ENCODE measurements at places on chromosomes 12 and 14.

DNA sequence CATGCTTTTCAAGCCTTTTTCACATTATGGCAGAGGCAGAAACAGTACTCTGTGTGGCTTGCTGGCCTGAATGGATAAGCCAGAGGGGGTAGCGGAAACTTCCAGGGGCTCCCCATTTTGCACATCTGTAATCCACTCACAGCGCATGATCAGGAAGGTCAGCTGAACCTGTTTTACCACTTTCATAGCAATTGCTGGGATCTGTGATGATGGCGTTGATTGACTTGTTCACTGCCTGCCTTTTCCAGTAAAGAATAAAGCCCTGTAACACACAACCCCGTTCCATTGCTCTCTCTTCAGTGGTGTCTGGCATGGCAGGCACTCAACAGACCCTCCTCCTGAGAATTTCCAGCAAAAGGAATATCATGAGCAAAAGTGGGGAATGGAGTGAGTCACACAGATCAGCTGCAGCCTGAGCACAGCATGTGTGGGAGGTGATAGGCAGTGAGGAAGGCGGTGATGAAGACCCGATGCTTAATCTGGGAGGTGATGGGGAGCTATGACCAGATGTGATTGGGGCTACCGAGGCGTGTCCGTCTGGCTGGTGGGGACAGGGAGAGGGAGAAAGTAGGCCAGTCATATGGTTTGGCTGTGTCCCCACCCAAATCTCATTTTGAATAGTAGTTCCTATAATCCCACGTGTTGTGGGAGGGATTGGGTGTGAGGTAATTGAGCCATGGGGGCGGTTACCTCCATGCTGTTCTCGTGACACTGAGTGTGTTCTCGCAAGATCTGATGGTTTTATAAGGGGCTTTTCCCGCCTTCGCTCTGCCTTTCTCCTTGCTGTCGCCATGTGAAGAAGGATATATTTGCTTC is 44.7 kb upstream of the CHST11 start:
- no peak for DNase-seq

- no peak for DNase-seq
These were observed 32.5 kb upstream of the PARP11 start for GRCh38 chr12:3905664-3906063.

GRCh38 chr12:116171549-116171948 is 105.9 kb downstream of the MED13L start:
- DNase-seq = no peak

- no peak for DNase-seq
These were observed 177.6 kb downstream of the SNAPC1 start for GRCh38 chr14:61939776-61940175.

GRCh38 chr12:63415357-63415756 is 252.9 kb downstream of the DPY19L2 start:
- DNase-seq = no peak

DNA sequence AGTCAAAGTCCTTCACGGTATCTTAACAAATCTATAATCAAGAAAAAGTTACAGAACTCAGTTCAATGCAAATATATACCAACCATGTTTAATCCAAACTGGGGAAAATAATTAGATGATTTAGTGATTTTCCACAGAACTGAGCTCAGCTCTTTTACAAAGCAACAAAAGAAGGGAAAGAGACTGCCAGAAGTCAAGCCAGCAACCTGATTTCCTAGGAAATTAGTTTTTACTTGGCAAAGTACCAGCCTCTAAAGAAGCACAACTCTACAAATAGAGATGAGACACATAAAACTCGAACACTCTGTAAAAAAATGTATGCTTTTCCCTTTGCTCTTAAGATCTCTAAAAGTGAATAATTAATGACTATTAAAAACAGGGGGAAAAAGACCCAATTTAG is 19.4 kb downstream of the NUMB start:
- no peak for DNase-seq

DNA sequence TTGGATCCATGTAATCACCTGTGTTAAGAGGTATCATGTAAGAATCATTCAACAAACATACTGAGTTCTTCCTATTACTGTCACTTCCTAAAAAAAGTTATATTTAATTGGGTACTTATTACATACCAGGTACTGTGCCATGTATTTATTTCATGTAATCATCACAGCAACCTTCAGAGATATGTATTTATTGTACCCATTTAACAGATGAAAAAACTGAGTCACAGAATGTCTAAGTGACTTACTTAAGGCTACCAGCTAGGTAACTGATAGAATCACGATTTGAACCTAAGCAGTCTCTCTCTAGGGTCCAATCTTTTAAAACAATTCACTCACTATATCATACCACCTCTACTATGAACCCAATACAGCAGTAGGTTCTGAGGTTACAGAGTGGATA is 2.0 kb downstream of the PSME2 start:
- no peak for DNase-seq

GRCh38 chr12:12735301-12735700 is 18.1 kb downstream of the CDKN1B start:
- no peak for DNase-seq

- DNase-seq = no peak
These were observed 147.2 kb downstream of the HELB start for GRCh38 chr12:66449531-66449930.

GRCh38 chr12:128069359-128069997 is 197.5 kb upstream of the TMEM132C start:
- no peak for DNase-seq

DNA sequence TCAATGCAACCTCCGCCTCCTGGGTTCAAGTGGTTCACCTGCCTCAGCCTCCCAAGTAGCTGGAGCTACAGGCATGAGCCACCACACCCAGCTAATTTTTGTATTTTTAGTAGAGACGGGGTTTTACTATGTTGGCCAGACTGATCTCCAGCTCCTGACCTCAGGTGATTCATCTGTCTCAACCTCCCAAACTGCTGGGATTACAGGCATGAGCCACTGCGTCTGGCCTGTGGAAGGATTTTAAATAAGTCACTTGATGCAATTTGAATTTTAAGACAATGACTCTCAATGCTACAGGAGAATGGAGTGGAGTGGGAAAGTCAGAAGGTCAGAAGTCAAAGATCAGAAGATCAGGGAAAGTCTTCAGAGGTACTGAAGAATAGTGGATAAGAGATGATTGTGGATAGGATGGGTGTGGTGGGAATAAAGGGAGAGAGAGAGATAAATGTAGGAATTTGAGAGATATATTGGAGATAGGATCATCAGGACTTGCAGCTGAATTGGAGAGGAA is 15.4 kb downstream of the TMEM52B start:
- DNase-seq = no peak

DNA sequence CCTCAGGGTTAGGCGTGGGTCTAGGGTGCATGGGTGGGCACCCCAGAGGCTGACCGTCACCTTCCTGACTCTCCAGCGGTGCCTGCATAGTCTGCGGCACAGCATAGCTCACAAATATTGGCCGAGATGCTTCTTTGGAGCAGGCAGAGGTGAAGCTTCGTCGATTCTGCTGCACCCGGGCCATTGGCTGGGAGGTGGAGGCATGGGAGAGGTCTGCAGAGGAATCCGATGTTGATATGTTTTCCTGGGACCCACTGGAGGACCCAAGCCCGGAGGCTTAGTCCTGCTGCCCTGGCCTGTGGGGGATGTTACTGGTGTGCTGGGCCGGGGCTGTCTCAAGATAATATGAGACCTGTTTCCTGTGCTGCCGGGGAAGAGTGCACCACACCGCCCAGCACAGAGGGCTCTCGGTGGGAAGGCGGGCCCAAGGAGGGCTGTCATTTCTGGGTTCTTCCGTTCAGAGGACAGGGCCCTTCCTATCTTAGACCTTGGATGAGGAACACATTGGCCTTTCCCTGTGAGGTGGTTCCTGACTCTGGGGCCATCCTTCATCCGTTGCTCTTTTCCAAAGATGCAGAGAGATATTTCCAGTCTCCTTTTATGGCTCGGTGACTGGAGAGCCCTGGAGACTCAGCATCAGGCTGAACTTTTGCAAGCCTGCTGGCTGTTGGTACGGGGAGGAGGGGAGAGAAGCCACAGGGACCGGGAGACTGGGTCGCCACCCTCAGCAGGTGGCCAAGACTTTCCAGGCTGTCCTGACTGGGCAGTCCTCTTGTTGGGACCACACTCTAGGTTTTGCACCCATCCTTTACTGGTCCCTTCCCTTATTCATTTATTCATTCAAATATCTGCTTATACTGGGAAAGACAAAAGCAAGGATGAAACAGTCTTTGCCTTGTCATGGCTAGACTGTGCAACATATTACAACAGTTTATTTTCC is 143.5 kb downstream of the TSPAN9 start:
- DNase-seq = no peak

- no peak for DNase-seq
These were observed 174.3 kb downstream of the ANO2 start for GRCh38 chr12:5770727-5771126.

GRCh38 chr12:23830210-23830609 is 119.3 kb downstream of the SOX5 start:
- DNase-seq = no peak

GRCh38 chr14:93185349-93185720 is 218 bp downstream of the LYSET start:
- no peak for DNase-seq

DNA sequence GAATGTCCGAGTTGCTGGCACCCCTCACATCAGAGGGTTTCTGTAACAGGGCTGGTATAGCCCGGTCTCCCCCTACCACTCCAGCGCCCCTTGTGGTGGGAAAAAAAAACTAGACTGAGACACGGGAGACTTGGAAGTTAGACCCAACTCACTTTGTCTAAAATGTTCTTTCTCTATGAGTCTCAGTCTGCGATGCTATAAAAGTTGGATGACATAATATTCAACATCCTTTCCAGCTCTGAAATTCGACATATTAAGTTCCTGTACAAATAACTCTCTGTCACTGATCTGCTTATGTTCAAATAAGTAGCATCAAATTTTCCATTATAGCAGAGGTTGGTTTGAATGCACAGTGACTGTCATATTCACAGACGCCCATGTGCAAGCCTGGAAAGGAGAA is 25.7 kb upstream of the TC2N start:
- no peak for DNase-seq

DNA sequence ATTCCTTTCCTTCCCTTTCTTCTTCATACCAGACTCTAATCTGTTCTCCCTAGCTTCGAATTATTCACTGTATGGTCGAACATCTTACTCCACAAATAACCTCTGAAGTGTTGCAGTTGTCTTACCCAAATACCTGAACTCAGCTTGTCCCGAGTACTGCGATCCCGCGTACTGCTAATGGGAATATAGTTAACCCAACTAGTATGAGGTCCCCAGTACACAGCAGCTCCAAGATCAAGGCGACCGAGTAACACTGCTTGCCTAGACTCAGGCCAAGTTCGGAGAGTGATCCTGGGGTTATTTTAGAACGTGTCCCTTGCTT is 462 bp upstream of the ETNK1 start:
- no peak for DNase-seq

DNA sequence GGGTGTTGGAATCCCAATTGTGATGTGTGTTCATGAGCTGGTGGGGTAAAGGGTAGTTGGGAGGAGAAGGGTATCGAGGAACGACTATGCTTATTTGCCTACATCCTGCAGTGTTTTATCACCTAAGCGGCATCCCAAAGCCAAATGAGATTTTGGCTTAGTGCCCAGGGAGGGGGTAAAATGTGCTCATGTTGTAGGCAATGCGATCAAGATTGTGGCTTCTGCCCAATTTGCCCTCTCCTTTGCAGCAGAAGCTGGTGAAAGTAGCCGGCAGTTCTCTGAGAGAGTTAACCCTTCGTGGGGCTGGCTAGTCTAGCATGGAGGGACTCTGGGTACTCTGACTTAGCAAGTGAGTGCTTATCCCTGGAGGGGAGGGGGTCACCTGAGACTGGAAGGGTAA is 753 bp downstream of the RPH3A start:
- DNase-seq = no peak

DNA sequence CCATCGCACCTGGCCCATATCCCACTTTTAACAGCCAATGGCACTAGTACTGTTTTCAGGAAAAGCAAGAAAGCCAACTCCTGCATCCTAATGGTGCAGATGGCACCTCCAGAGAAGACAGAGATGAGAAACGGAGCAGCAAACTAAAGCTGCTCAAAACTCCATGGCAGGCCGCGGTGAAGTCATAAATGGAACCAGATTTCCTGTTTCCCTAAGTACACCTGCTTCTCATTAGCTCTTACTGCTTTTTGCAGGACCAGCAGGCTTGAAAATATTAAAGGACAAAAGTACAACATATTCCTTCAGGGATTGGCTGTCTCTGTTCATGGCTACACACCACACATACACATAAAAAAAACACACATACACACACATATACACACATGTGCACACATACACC is 36.7 kb upstream of the LGALS3 start:
- DNase-seq = no peak

GRCh38 chr14:56195704-56196103 is 77.5 kb downstream of the PELI2 start:
- no peak for DNase-seq

GRCh38 chr12:38586789-38587188 is 270.2 kb downstream of the ALG10B start:
- DNase-seq = no peak

DNA sequence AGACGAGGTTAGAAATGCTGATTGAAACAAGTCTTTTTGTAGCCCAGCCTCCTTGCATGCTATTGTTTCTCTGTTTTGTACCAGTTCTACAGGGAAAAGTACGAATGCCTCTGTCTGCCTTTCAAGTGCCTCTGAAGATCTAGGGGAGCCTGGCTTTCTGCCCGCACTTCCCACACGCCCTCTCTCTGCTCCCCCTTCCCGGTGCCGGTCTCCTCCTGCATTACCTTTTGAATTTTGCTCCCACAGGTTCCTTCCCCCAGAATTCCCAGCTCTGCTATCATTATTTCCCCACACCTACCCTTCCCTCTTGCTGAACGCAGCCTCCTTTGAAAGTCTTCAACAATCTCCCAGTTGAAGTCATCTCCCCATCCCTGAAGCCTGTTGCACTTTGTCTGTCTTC is 689.7 kb downstream of the BCL11B start:
- DNase-seq = no peak

DNA sequence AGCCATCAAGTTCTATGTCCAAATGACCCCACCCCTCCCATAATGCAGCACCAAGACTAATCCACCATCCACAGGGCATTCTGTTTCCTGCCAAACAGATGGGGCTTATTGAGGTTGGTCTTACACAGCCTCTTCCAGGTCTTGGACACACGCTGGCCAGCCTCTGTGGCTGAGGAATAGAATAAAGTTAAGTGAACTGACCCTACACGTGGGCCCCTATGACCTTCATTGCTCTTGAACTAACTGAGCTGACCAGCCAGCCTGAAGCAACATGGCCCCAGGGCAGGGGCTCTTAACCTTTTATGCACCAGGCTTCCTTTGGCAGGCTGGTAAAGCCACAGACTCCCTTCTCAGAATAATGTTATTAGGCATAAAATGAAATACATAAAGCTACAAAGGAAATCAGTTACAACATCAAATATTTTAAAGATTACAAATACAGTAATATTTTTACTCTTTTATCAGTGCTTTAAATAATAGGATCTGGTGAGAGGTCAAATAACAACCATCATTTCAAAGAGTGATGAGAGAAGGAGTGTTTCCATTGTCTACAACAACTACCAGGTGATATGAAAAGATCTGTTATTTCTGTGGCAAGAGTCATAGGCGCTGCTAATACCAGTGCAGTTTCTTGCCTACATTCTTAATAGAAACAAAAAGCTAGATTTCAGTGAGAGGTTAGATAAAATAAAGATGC is 192.9 kb upstream of the NUDT4 start:
- no peak for DNase-seq

GRCh38 chr12:99054601-99055128 is 409.6 kb downstream of the APAF1 start:
- no peak for DNase-seq
